ENCODE measurements at places on chromosomes 7 and 10.
A peak's percentile ranks its signal among the peaks of the same experiment; 100 is the strongest.

DNA sequence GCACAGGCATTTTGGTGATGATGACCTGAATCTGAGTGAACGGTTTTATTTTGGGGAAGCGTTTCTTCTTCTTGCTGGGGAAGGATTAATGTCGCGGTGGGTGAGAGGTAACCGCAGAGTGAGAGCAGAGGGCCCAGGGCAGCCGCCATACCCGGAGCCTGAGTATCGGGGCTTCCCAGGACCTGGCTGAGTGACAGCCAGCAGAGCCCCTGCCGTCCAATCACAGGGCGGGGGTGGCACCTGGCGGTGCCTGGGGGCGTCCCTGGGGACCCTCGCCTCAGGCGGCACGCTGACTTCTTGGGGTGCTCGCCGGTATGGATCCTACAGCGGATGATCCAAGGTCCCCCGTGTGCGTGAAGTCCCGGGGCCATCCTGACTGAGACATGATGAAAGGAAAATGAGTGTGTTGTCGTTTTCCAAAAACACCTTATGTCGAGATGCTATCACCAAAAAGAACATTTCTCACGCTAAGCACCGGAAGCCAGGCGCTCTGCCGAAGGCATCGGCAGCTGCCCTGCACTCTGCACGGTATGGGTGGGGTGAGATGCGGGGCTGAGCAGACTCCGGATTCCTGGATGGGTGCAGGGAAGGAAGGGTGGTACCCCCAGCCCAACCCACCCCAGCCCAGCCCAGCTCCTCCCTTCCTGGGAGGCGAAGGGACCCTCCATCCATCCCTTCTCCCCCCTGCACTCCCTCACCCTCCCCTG lies 227.9 kb upstream of the SHH start:
- no peak for DNase-seq

DNA sequence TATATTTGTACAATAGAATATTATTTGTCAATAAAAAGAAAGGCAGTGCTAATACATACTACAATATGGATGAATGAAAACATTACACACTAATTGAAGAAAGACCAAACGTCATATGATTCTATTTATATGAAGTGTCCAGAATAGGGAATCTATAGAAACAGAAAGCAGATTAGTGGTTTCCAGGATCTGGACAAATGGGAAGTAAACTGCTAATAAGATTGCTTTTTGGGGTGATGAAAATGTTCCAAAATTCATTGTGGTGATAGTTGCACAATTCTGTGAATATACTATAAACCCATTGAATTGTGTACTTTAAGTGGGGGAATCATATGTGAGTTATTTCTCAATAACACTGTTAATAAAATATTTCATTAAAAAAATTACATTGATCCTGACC lies 78.2 kb upstream of the IFRD1 start:
- peak; percentile 69 for DNase-seq

GRCh38 chr7:158683541-158683940 lies 21.1 kb downstream of the NCAPG2 start:
- DNase-seq: no peak

DNA sequence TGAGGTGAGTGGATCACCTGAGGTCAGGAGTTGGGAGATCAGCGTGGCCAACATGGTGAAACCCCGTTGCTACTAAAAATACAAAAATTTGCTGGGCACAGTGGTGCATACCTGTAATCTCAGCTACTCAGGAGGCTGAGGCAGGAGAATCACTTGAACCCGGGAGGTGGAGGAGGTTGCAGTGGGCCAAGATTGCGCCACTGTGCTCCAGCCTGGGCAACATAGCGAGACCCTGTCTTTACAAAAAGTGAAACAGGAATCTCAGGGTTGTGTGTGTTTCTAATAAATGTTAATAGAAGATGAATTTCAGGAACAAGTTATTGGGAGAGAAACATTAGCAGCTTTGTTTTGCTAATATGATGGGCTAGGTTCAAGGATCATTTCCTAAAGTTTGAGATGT lies 19.9 kb downstream of the PPP2R2D start:
- DNase-seq: no peak

- peak; percentile 11 for DNase-seq
Measured at GRCh38 chr10:81978238-81978637, 103.2 kb downstream of the NRG3 start.

- no peak for DNase-seq
Measured at GRCh38 chr10:76393875-76394706, 962.7 kb downstream of the LRMDA start.

DNA sequence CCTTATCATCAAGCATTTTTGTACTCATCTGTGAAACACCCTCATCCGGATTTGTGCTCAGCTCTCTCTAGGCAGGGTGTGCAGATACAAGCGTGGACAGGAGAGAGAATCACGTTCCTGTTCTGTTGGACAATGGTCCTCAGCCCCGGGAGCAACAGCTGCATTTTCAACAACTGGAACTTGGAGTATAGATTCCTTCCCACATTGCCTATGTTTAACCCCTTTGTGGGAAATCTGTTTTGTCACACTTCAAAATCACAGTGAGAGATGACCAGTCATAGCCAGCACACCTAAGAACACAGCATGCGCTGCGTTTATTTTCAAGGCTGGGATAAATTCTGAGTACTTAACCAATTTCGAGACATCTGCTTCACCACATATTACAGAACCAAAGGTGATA lies 32.5 kb downstream of the MAP3K8 start:
- DNase-seq: no peak

- no peak for DNase-seq
Measured at GRCh38 chr10:71483885-71484751, 87.4 kb downstream of the CDH23 start.

DNA sequence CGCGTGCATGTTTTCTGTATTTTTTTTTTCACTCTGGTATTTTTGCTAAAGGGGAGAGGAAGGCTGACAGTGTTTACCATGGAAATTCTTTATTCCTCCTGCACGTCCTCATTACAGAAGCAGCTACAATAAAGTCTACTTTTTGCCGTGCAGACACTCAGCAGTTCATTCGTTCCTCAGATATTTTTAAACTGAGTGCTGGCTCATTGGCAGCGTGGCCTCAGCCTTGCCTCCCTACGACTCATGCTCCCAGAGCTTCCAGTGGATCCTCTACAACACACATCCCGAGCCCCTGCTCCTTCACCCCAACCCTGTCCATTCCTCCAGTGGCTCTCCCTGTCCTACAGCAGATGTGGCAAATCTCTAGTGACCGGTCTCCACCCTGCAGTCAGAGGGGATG lies 239.2 kb upstream of the ZMIZ1 start:
- no peak for DNase-seq

- DNase-seq: no peak
Measured at GRCh38 chr7:7576344-7576743, 9.7 kb downstream of the MIOS start.

GRCh38 chr10:99232360-99232999 lies 3.2 kb downstream of the HPSE2 start:
- DNase-seq: no peak

- DNase-seq: no peak
Measured at GRCh38 chr10:76270464-76270863, 839.0 kb downstream of the LRMDA start.

DNA sequence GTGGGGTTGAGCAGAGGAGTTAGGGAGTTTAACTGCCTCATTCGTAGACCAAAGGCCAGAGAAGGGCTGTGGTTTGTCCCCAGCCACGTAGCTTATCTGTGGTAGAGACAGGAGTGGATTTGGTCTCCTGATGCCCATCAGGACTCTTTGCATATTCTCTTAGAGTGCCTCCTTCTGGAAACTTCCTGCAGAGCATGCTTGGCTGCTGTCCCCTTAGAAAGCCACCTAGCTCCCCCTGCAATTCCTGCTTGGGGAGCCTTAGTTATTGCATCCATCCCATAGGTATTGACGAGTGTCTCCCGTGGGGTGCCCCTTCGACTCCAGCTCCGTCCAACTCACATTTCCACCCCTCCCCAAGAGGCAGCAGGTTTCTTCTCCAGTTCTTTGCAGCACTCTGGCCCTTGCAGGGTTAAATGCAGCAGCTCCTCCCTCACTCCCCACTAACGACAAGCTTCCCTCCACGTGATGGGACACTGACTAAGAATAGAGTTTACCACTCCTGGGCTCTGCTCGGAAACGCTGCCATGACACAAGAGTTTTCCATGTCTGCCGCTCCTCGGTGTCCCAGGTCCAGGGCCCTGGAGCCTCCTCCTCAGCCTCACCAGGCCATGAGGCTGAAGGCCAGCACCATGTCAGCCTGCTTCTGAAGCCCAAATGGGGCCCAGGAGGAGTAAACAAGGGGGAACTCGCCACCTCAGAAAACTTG lies 147.8 kb upstream of the UNC5B start:
- peak; percentile 32 for DNase-seq

GRCh38 chr10:107453561-107453960 lies 289.1 kb upstream of the SORCS1 start:
- DNase-seq: no peak

GRCh38 chr7:46932306-46932675 lies 649.6 kb downstream of the TNS3 start:
- DNase-seq: no peak

GRCh38 chr7:45389073-45389872 lies 184.9 kb upstream of the ADCY1 start:
- DNase-seq: no peak

GRCh38 chr10:107072786-107073185 lies 91.7 kb downstream of the SORCS1 start:
- DNase-seq: no peak

DNA sequence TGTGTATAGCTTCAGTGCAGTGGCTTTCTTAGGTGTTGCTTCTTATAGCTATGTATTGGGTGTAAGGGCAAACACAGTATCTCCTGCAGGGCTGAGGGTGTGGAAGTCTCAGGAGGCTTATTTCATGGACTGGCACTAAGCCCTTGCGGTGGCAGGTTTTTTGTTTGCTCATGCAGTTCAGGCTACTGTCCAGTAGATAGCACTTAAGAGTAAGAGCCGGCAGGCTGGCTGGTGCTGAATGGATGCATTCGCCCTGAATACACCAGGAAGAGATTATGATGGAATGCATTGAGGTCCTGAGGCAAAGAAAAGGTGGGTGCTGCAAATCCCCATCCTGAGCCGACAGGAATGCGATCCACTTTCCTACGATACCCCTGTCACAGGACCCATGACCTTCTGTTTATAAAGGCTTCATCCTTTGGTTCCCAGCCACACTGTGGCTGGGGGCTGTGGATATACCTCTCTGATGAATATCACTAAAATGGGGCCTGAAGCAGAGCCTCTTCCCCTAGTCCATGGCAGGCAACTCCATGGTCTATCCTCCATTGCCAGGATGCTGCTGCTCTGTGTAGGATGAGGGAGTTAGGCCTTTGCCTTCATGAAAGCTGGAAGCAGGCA lies 44.9 kb downstream of the ANXA8 start:
- DNase-seq: no peak

- peak; percentile 27 for DNase-seq
Measured at GRCh38 chr7:2853147-2853546, 9.0 kb upstream of the GNA12 start.

DNA sequence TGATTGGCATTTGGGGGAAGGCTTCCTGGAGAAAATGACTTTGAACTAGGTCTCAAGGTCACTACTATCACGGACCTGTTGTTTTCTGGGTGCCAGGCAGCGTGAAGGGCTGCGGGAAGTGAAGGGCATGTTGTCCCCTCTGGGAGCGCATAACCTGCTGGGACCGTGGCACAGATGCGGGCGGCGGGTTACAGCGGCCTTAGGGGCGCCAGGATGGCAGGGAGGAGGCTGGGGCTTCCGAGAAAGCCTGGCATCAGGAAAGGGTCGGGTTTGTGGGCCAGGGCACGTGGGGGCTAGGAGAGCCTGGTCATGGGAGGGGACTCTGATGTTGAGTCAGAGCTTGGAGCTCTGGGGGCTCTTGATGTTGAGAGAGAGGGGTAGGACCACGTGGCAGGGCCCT lies 6.1 kb downstream of the SLC4A2 start:
- DNase-seq: no peak

- DNase-seq: no peak
Measured at GRCh38 chr10:133313192-133313591, 4.5 kb downstream of the ZNF511 start.

- no peak for DNase-seq
Measured at GRCh38 chr7:29488203-29488970, 75.2 kb upstream of the PRR15 start.

DNA sequence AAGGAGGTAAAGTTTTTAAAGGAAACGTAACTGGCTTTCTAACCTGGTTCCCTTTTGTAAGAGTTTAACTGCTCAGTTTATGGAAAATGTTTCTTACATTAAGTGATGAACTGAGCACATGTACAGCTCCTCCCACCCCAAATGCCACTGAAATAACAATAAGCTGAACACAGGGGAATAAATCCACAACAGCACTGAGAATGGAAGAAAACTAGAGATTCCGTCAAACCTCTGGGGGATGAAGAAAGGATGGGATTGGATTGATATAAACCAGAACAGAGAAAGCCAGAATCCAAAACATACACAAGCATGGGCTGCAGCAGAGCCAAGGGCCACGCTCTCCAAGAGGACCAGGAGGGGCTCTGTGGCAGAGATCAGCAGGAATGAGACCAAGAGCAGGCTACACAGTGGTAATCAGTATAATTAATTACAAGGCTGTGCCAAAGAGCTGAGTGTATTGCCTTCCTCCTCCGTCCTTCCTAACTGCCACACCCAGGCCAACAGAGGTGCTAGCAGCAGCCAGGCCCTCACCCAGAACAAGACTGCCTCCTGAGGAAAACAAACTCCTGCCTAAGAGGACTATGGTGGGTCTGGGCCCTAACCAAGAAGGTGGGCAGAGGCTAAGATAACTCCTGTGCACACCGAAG lies 73.9 kb downstream of the KIAA1549 start:
- no peak for DNase-seq

GRCh38 chr10:91610444-91610843 lies 22.4 kb downstream of the PPP1R3C start:
- no peak for DNase-seq

- peak; percentile 91 for DNase-seq
Measured at GRCh38 chr10:95793401-95794045, 37.6 kb downstream of the ENTPD1 start.

DNA sequence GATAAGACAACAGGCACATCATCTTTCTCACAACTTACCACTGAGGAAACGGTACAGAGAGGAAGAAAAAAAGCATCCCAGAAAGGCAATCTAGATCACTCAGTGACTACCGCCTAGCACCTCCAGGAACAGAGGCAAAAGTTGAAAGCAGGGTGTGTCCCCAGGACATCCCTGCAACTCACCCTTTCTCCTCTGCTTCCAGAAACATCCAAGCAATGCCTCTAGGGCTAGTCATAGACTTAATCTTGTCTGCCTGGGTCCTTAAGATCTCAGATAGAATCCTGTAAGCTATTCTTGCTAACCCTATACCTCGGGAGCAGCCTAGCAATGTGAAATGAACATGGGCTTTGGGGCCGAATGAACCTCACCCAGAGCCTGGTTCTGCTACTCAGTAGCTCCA lies 18.8 kb upstream of the PDCD4 start:
- no peak for DNase-seq

GRCh38 chr7:32525839-32526238 lies 30.6 kb downstream of the AVL9 start:
- DNase-seq: no peak

- no peak for DNase-seq
Measured at GRCh38 chr7:29039821-29040578, 81.9 kb upstream of the TRIL start.

DNA sequence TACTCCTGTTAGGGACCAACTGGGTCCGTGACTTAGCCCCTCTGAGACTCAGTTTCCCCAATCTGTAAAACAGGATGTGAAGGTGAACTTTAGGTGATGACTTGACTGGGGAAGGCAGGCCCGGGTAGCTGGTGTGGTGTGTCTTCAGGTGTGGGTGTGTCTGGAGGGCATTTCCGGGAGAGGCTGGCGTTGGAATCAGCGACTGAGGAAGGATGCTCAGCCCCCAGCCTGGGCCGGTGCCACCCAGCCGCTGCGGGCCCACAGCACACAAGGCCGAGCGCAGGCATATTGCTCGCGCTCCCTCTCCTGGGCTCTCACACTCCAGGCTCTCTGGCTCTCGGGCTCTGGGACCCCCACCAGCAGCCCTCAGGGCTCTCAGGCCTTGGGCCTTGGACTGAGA lies 31.7 kb upstream of the CNPY1 start:
- DNase-seq: no peak
